Kidney epithelial cell (primary cell): ENCODE measurements at places on chromosomes 3 and 15.

DNA sequence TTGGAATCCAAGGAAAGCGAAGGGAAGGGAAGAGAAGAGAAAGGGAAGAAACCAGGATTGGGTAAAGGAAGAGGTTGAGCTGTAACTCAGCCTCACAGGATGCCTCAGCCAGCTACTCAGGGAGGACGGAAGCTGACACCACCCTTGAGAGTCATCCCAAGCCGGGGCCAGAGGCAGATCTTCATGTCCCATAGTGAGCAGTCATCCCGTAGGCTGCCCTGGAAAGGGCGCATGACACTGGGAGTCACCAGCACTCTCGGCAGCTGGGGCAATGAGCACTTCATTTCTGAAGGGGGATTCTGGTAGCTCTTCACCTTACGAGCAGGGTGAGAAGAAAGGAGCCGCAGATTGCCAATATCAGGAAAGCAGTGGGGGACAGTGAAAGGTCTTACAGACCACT is 60.1 kb upstream of the PCSK6 start:
- no peak for DNase-seq

- no peak for DNase-seq
Observed at GRCh38 chr3:32352563-32352962, 39.1 kb upstream of the CMTM7 start.

DNA sequence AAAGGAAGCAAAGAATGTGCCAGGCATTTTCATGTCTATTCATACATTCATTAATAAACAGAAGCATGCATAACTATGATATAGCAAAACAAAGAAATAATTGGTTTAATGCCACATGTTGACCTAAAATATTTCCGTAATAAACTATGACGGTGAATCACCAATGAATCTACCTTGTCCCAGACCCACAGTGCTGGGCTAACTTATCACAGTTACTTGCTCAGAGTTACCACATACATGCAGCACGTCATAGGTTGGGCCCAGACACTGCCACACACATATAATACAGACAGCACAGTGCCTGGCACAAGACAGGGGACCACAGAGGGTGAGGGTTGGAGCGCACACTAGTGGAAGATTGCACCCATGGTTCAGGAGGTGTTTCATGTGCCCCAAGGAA is 86.9 kb downstream of the ATP1B3 start:
- no peak for DNase-seq

DNA sequence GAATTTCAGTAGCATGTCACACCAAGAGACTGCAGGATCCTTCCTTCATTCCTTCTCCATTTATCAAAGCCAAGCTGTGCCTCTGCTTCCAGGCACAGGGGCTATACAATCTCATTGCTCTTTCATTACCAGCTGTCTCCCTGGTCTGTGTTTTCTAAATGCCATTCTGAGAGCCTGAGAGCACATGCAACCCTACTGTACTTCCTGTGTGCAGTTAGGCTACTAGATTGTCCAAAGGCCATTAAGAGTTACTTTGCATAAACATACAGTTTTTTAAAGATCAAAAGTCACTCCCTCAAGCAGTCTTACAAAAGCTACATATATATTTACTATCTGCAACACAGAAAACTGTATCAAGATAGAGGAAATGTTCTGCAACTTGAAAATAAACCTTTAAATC is 110.1 kb downstream of the CFAP44 start:
- DNase-seq: no peak

DNA sequence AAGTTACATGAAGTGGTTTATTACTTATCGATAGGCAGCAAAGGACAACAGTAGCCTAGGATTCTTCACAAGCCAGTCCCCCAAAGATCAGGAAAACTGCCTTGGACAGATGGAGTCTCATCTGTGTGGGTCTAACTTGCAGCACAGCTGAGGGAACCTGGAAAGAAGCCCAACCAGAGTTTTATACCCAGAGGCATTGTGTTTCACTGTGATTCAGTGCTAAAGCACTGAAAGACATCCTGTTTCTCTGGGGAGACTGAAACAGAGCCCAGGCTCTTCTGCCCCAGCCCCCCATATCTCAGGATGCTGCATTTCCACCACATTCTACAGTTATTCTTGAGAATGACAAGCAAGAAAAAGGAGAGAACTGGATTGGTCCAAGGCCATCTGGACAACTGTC is 48.2 kb upstream of the PYDC2 start:
- peak; percentile 64 for DNase-seq

DNA sequence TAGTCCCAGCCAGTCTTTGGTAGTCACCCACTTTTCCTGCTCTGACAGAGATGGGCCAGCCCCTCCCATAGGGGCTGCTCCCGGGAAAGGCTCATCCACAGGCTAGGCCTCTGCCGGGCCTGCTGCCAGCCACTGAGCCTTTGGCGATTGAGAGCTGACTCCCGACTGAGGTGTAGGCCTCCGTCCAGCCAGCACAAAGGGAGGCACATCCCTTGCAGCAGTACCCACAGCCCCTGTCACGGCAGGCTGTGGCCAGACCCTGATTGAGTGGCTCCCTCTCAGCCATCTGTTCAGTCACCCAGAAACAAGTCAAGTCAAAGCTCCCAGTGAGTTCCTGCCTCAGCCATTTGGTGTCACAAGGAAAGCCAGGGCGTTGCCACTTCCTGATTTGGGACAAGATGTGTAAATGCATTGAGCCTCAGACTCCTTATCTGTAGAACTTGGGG is 6.2 kb upstream of the PAK6 start:
- no peak for DNase-seq
